ENCODE measurements at places on chromosomes 6 and 20.

GRCh38 chr6:46370622-46371021, 120.6 kb downstream of the RCAN2 start:
- DNase-seq: no peak

DNA sequence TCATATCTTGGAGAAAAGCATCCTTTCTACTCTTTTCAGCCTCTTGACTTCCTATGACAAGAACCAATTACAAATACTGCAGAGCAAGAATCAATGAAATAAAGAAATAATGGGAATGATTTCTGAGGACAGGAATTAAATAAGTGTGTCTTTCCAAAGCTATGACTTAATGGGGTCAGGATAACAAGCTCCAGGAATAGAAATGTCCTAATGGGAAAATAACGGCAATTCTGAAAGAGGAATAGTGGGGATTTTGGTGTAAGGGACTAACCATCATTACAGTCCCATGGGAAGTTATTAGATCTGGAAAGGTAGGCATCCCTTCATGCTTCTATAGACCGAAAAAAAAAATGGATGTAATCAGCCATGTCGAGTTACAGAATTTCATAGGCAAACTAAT, 28.2 kb upstream of the SNAP25 start:
- no peak for DNase-seq

DNA sequence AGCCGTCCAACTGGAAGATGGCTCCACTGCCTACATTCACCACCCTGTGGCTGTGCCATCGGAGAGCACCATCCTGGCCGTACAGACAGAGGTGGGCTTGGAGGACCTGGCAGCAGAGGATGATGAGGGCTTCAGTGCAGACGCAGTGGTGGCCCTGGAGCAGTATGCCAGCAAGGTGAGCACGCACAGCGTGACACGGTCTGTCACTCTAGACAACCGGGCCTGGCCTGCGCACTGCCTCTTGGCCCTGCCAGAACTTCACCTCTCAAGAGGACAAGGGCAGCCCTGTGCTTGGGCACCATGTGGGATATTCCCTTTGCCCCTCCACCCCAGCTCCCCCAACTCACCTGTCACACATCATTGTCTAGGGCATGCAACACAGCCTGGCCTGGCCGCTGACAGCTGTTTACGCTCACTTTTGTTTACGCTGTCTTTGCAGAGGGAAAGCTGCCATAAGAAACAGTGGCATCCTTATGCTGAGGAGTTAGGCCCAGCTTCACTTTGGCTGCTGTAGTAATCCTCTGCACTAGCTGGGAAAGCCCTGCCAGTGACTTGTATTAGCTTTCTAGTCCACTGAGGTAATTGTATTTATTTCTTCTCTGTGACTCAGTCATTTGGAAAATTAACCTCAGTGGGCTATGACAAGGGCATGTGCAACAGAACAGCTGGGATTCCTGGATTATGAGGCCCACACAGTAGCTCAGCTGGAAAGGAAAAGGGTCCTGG, 9.8 kb upstream of the DEF6 start:
- DNase-seq: no peak

DNA sequence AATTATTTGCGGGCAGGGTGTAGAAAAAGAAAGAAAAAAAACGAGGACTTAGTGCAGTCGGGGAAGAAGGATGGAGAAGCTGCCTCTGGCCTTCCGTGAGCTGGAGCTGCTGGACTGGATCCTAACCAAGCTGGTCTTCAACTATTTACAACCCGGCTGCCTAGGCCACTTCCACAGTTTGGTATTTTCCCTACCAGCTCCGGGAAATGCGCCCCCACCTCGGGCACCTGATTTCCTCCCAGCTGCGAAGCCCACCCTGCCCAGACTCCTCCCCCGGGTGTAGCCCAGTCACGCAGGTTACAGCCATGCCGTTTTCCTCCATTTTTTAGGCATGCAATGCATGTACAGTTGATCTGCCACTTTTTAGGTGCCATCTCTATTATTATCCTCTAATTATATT, 21.2 kb downstream of the THEMIS start:
- no peak for DNase-seq

DNA sequence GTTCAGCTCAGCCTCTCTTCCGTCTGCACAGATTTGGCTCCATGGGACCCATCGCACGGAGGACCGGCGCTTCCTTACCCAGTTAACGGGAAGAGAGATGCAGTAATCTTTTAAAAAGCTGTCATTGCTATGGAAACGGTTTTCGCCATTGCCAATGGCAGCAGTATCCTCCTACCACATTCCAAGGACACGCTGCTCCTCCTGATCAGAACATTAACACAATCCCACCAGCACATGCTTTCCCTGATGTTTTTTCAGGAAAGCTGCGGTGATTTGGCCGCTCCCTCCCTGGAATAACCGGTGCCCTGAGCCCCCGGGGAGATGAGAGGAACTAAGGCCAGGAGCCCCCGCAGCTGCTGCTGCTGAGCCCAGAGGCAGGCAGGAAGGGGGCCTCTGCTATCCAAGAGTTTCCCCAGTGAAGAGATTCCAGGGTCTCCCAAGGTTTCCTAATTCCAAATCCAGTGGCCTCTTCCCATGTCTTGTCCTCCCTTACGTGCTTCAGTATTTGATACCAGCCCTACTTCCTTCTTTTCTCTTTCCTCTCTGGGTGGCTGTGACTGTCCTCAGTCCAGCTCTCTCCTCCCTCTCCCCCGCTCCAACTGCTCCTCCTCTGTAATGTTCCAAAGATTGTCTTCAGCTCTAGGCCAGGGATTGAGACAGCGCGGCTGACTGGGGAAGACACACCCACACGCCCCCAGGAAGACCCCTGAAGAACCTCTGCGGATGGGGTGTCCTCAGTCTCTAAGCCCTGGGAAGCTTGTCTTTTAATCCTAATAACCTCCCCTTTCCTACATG, 2.6 kb downstream of the BNIP5 start:
- no peak for DNase-seq

GRCh38 chr6:37554480-37554819, 54.8 kb upstream of the CCDC167 start:
- DNase-seq: no peak
